CD8-positive, alpha-beta T cell (primary cell): ENCODE measurements at places on chromosomes 2 and 18. TPM values are rescaled to one million over a fixed set of nuclear protein-coding genes. Genes with fewer than 3 reads are reported as not detected.

DNA sequence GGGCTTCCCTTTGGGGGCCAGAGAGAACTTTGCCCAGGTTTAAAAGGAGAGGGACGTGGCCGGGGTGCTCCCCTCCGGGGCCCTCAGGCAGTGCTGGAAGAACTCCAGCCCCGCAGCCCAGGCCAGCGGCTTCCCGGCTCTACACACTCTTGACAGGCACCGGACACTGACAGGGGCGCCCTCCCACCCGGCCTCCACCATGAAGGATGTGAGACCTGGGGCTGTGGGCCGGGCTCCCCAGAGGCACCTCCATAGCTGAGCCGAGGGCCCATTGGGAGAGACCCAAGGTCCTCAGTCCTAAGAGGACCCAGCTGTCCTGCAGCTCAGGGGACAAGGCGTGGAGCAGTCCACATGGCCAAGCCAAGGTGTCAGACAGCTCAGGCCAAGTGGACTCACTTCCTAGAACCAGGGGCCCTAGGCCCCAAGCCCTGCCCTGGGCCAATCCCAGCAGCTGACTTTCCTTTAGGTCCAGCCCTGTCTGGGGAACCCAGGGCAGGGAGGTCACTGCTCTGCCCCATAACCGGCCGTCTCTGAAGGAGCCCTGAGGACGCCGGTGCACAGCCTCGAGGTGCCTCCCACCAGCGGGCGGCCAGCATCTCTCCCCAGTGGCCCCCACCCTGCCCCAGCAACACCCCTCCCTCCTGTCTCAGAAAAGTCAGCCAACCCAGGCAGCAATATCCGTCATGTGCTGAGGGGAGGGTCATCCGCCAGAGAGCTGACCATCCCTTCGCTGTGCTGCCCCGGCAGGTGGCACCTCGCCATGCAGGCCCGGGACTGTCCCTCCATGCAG is 51.8 kb downstream of the BIN1 start:
- no peak for DNase-seq

DNA sequence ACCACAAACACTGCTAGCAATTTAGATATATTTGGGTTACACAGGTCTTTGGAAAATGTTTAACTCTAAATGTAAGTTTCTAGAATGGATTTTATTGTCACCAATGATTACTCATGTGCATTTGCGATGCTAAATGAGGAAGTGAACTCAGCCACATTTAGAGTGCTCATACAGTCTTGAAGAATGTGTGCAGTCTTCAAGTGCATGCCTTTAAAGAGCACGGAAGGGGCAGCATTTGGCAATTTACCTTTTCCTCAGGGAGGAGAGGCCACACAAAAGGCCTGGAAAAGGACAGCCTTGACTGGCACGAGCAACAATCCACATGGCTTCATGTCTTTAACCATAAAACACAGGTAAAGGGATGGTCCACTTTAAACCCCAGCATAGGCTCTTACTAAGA is 78.5 kb upstream of the STK17B start:
- DNase-seq, result no peak

DNA sequence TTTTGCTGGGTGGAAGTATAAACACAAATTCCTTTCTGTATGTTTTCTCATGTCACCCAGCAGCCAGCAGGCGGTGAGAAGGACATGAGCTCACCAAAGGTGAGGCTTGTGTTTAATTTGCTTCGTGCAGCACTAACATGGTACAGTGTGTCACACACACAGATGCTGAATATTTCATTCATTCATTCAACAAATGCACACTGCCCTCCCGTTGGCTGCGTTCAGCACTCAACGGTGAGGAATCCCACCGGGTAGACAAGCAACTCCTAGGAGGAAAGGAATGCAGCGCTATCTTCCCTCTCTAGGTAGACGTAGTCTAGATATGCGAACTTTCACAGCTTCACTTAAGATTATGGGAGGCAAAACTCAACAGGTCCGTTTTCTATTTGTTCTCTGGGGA is 85.1 kb downstream of the LONRF2 start:
- DNase-seq, result no peak

DNA sequence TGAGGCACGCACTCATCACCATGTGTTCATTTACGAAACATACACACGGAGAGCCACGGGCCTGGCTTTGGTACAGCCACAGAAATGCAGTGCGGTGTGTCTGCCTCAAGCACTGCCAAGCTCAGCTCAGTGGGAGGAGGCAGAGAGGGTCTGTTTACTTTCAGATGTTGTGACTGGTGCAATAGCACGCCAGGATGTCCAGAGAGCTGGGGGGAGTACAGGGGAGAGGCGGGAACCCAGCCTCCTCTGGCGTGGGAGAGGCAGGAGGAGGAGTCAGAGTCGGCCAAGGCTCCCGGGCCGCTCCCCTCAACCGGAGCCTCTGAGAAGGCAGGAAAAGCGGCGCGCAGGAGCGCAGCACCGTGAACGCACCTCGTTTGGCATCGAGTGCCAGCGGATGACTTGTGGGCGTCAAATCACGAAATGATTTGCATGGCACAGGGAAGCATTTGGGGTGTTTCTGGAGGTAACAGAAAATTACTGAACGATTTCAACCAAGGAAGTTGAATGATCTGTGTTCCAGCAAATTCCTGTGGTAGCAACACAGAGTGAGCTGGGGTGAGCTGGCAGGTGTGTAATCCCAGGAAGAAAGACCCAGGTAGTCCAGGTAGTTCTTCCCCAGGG is 143.0 kb downstream of the ZNF516 start:
- no peak for DNase-seq

Gene RBM43
- 12.4 TPM for total RNA-seq

Gene CPLX4
- not detected for total RNA-seq

Gene MBOAT2
- total RNA-seq, result 1.1 TPM

Gene GTF2A1L
- not detected for total RNA-seq
